ENCODE measurements at places on chromosomes 1 and 21. TPM values are rescaled to one million over a fixed set of nuclear protein-coding genes. Genes with fewer than 3 reads are reported as not detected.
A peak's percentile ranks its signal among the peaks of the same experiment; 100 is the strongest.

- DNase-seq = no peak
Measured at GRCh38 chr1:236920286-236920894, 83.9 kb downstream of the MT1HL1 start.

The CLIC6 gene
- total RNA-seq = 2.1 TPM

GRCh38 chr1:27099135-27099586 is 55.8 kb downstream of the SLC9A1 start:
- DNase-seq = peak; percentile 93

GRCh38 chr21:35428001-35428320 is 378.9 kb upstream of the RUNX1 start:
- no peak for DNase-seq

GRCh38 chr1:211816586-211816985 is 14.0 kb downstream of the LPGAT1 start:
- no peak for DNase-seq

- no peak for DNase-seq
Measured at GRCh38 chr1:47161298-47162040, 24.2 kb downstream of the CYP4A22 start.

DNA sequence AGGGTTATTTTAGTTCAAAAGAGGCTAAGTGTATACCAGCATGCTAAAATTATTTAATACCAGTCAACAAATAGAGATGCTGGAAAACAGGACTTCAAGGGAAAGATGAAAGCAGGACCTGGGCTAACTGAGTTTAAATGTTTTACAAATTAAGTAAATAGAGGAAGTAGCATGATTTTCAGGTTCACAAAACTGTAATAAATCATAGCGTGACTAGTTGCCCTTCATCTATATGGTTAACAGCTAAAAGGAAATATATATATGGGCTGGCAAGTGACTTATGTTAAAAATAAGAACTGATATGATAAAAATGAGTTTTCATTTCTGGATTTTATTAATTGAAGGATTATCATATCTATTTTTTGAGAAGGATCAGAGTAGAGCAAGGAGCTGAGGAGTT is 25.6 kb downstream of the DPYD start:
- no peak for DNase-seq

DNA sequence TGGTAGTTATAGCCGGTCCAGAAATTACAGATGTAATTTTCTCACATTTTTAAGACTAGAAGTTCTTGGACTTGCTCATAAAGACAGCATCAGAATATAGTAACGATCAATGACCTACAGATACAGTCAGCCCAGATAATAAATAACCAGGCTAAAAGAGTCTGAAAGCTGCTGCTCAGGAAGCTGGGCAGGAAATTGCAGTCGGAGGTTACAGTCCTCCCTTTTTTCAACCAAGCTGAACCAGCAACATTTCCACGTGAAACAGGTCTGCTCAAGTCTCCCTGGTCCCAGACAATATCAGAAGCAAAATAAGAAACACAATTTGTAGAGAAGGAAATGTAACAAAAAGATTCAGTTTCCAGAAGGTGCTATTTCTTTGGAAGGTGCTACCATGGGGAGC is 457.4 kb downstream of the SIPA1L2 start:
- DNase-seq = no peak

DNA sequence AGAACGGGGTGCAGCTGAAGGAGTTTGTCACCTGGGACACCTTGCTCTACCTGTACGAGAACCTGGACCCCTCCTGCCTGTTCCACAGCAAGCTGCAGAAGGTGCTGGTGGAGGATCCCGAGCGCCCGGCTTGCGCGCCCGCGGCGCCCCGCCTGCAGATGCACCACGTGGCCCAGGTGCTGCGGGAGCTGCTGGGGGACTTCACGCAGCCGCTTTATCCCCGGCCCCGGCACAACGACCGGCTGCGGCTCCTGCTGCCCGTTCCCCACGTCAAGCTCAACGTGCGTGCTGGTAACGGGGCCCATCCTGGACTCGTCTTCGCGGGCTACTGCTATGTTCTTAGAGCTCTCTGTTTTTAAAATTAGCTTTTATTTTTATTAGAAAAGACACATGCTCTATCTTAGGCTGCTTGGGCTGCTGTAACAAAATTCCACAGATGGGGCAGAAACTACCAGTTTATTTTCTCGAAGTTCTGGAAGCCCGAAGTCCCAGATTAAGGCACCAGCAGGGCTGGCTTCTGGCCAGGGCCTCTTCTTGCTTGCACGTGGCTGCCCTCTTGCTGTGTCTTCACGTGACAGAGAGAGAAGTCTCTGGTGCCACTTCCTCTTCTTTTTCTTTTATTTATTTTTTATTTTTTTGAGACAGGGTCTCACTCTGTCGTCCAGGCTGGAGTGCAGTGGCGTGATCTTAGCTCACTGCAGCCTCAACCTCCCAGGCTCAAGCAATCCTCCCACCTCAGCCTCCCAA is 38.1 kb downstream of the TRPM2 start:
- DNase-seq = peak; percentile 9

The RAB3B gene
- total RNA-seq = 0.51 TPM

GRCh38 chr21:40668555-40669275 is 178.2 kb downstream of the DSCAM start:
- no peak for DNase-seq

The GBP4 gene
- total RNA-seq = 4.1 TPM

The PDZK1IP1 gene
- 2.1 TPM for total RNA-seq

GRCh38 chr1:33149453-33150190 is 32.2 kb downstream of the TRIM62 start:
- no peak for DNase-seq

DNA sequence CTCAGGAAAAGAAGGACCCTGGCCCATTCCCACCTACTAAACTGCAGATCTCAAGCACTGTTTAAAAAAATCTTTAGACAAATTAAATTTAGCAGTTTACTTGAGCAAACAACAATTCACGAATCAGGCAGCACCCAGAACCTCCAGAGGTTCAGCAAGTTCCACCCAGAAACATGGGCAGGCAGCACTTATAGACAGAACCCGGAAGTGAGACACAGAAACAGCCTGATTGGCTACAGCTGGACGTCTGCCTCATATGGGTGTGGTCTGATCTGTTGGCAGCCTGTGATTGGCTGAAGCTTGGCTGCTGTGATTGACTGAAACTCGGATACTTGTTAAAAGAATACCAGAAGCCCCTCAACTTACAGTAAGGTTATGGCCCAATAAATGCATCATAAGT is 34.7 kb upstream of the COL6A2 start:
- no peak for DNase-seq

GRCh38 chr1:20663365-20663764 is 2.2 kb upstream of the DDOST start:
- DNase-seq = no peak

DNA sequence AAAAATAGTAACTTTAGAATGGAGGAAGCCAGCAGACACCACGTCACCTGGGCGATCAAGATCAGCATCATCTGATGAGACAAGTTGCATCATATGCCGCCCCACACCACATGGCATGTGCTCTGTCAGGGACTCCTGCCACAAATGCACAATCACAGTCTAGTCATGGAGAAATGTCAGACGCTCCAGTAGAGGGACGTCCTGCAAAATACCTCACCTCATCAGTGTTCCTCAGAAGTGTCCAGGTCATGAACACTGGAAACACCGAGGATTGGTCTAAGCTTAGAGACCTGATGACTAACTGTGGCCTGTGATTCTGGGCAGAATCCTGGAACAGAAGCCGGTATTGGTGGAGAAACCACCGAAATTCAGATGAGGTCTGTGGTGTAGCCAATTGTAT is 14.3 kb downstream of the ADARB1 start:
- no peak for DNase-seq

DNA sequence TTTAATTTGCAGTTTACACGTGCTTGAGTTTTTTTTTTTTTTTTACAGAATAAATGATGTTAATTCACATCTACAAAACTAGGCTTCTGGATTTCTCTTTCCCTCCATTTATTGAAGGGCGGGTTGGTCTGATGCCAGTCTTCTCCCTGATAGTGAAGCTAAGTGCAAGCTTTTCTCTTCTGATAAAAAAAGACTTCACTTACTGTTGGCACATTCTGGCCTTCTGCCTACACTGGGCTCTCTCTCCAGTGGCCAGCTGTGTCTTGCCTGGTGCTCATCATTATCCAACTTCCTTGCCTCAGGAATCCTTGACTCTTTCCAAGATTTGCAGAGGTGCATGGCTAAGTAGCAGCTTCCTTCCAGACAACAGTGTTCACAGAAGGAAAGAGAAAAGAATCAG is 7.6 kb upstream of the RAP1A start:
- no peak for DNase-seq

The TOR1AIP2 gene
- total RNA-seq = 59.9 TPM

GRCh38 chr1:248013229-248013710 is at the start of gene OR2L5:
TSS of gene OR2L5 (plus strand) at chr1:248013660. CDS start at chr1:248021948, 8,288 bp downstream.
- no peak for DNase-seq

DNA sequence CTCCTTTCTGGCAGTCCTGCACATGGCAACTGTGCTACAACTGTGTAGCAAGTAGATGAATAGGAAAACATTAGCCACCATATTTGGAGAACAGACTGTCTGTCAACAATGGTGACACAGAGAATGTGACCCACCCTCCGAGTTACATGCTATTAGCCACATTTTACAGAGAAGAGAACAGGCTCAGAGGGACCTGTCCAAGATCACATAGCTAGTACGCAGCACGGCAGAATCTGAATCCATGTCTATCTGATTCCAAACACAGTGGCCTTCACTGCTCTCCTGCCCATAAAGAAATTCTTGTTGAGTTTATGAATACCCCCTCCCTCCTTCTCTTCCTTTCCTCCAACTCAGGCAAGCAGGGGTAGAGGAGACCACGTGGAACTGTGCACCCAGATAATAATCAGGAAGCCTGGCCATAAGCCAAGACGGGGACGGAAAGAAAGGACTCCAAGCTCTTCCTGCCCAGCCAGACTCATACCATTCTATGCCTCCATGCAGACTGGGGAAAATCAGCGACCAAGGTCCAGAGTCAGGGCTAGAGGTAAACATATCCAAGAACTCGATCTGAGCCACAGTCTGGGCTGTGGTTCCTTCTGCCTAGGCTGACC is 78.8 kb downstream of the TRABD2B start:
- no peak for DNase-seq

DNA sequence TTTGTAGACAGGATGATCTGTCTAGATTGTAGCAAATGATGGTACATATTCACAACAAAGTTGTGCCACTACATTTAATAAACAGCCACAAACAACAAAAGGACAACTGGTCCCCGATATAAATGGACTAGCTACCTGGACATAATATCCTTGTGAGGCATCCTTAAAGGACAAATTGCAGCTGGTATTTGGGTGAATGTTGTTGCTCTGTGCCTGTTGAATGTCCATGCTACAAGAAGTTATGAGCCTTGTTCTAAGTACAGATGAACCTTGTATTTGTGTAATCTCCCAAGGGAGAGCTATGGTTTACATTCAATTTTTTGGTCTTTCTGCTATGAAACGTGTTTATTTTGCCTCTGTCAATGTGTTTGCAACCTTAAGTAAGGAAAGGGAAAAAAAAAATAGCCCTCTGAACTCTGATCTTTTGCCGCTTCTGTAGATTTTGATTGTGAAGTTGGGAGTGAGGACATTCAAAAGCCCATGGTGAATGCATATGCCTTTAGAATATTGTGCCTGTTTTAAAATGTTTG is 26.5 kb downstream of the SFT2D2 start:
- DNase-seq = no peak

- DNase-seq = no peak
Measured at GRCh38 chr1:192892934-192893333, 84.1 kb downstream of the RGS2 start.

DNA sequence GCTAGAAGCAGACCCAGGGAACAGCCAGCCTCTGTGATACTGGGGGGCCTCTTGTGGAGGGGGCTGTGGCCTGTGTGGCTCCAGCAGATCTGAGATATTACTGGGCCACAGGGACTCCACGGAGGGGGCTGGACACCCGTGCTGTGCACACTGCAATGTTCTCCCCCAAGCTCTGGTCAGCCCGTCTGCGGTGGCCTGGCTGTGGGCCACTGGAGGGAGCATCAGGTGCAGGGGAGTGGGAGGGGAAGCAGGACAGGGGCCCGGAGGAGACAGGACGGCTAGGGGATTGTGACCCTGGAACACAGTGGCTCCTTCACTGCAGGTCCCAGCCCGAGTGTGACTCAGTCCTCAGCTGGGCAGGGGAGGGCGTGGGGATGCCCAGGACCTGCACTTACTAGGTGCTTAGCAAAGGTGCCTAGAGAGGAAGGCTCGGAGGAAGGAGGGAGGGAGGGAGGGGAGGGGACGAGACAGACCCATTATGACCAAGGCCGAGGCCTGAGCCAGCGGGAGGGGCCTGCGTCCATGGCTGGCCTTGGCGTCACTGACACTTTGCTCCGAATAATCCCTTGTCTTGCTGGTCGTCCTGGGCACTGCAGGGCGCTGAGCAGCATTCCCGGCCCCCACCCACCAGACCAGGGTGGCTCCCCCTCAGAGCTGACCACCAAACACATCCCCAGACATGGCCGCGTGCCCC is 44.2 kb downstream of the PRDM16 start:
- no peak for DNase-seq

The DMBX1 gene
- total RNA-seq = not detected

The NDUFS2 gene
- 174 TPM for total RNA-seq

GRCh38 chr1:208521534-208521933 is 277.4 kb upstream of the PLXNA2 start:
- no peak for DNase-seq

The ENAH gene
- 107 TPM for total RNA-seq

- no peak for DNase-seq
Measured at GRCh38 chr1:44220001-44220751, 6.9 kb downstream of the DMAP1 start.

GRCh38 chr21:28979092-28979491 is 13.6 kb downstream of the LTN1 start:
- no peak for DNase-seq

- DNase-seq = peak; percentile 54
Measured at GRCh38 chr1:212485913-212486618, 53.3 kb downstream of the NENF start.

The HMCN1 gene
- 24.7 TPM for total RNA-seq

GRCh38 chr1:82979593-82980236 is 1019.2 kb downstream of the TTLL7 start:
- no peak for DNase-seq

The BRDT gene
- not detected for total RNA-seq

The OR2T2 gene
- total RNA-seq = not detected

The MYBPH gene
- 37.5 TPM for total RNA-seq

DNA sequence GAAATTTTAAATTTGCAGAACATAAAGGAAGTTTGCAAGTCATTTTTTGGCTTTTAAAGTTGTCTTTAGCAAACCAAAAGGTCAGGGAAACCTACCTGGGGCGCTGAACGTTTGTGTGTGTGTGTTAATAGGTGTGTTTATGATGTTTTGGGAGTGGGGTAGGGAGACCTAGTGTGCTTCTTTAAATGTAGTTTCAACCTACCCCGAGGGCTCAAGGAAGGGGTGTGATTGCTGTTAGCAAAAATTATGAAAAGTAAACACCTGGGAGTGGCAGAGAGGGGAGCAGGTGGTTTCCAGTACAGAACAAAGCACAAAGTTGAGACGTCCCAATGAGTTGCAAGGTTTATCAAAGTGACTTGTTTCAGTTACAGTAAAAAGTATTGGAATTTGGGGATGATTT is 58.7 kb upstream of the WDR26 start:
- no peak for DNase-seq

DNA sequence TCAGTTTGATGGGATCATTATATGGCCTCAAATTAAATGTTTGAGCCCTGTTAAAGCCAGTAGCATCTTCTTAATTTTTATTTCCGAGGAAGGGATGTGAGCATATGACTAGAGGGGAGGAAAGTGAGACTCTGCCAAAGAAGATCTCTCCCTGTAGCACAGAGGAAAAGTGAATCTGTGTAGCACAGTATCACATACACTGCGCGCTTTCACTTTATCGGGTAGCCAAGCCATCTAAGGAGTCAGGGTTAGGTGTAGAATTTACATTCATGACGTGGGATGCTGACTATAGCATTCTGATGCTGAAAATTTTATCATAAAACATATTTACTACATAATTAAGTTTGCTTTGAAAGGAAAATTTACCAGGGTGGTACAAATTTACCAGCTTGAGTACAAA is 24.0 kb downstream of the LRRC8D start:
- no peak for DNase-seq

The CFAP410 gene
- total RNA-seq = 19.6 TPM
